ENCODE measurements at places on chromosomes 2 and 18. TPM values are rescaled to one million over a fixed set of nuclear protein-coding genes. Genes with fewer than 3 reads are reported as not detected.

DNA sequence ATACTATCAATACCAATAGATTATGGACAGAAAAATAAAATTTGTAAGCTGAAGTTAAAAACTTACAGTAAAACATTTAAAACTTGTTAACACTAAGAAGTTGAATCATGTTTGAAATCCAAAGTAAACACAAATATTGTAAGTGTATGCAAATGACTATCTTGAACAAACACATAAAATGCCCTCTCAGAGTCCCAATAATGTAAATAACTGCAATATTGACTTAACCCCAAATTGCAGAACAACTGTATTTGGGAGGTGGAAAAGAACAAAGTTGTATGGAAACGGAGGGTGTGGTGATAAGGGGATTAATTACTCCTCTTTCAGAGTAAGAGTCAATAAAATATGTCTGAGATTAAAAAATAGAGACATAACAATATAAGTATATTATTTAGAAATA is 140.0 kb upstream of the NOL4 start:
- no peak for DNase-seq
- H3K4me1 ChIP-seq = no peaks in the 10 kb centered on the region
- no peak overlapping the region for H3K4me3 ChIP-seq
- no peaks in the 10 kb centered on the region for H3K27me3 ChIP-seq
- H3K36me3 ChIP-seq = no peaks in the 10 kb centered on the region
- no peak overlapping the region for H3K27ac ChIP-seq

- no peaks in the 10 kb centered on the region for H3K27me3 ChIP-seq
- DNase-seq = no peak
- H3K4me3 ChIP-seq = no peak overlapping the region
- H3K4me1 ChIP-seq = no peaks in the 10 kb centered on the region
- no peak overlapping the region for H3K27ac ChIP-seq
- no peaks in the 10 kb centered on the region for H3K36me3 ChIP-seq
Observed at GRCh38 chr18:75612456-75612855, 185.0 kb upstream of the SMIM21 start.

DNA sequence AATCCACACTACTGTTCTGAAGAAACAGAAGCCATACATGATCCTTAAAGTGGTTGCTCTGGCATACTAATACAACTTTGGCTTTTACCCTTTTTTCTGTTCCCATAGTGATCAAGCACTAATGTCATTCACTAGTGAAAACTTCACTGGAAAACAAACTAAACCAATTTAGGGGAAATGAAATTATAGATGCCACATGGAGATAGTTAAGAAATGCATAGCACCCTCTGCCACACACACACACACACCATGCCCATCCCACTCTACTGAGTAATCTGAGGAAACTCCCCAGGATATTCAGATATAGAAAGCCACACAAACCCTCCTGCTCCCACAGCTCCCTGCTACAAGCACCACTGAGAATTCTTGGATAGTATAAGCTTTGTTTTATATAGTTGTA is 39.1 kb downstream of the SLC3A1 start:
- H3K27me3 ChIP-seq = no peaks in the 10 kb centered on the region
- no peak overlapping the region for H3K4me3 ChIP-seq
- no peaks in the 10 kb centered on the region for H3K4me1 ChIP-seq
- H3K27ac ChIP-seq = no peak overlapping the region
- no peak for DNase-seq

Gene LYG1
- 1.5 TPM for polyA plus RNA-seq

GRCh38 chr2:84880395-84880644 is 564 bp downstream of the TRABD2A start:
- H3K27ac ChIP-seq = no peak overlapping the region
- no peaks in the 10 kb centered on the region for H3K27me3 ChIP-seq
- no peak for DNase-seq
- no peaks in the 10 kb centered on the region for H3K4me1 ChIP-seq

DNA sequence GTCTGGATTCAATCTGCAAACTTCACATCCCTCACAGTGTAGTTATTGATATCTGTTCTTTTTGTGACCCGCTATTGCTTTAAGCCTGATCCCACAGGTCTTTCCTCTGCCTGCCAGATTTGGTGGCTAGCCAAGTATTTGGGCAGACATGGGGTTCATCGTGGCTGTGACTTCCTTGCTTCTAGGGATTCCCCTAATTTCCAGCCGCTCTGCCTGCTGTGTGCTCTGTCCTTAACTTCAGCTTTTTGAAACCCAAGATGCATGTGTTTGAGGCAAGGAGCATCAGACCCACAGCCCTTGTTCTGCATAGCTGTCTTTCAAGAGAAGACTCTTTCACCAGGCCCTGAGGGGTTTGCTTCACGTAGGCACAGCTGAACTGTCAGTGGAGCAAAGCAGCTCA is 54.2 kb downstream of the NCAPH start:
- H3K27ac ChIP-seq = no peak overlapping the region
- no peak overlapping the region for H3K4me3 ChIP-seq
- no peak for DNase-seq

Gene IL1A
- not detected for polyA plus RNA-seq

Measured in small intestine (tissue), 16 donors.